ENCODE measurements at places on chromosomes 16 and 17.

- DNase-seq, result peak; percentile 36
Measured at GRCh38 chr17:39676198-39676819, 8.1 kb downstream of the PNMT start.

DNA sequence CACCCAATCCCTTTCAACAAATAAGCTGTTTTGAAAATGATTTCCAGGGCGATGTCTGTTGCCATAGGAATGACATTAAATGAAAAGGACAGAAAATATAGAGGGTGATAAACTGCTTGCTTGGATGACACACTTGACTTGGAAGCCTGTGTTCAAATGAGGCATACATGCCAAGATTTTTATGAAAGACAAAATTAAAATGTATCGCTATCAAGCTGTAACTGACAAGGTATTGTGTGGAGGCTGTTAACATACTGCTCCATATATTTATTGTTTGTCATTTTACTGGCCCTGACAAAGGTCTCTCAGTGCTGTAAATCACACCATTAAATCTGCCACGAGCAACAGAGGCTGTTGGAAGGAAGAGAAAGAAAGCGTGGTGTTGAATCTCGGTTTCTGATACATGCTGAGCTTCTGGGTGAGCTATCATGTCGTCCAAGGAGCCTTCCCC lies 456.2 kb upstream of the SALL1 start:
- no peak for DNase-seq

DNA sequence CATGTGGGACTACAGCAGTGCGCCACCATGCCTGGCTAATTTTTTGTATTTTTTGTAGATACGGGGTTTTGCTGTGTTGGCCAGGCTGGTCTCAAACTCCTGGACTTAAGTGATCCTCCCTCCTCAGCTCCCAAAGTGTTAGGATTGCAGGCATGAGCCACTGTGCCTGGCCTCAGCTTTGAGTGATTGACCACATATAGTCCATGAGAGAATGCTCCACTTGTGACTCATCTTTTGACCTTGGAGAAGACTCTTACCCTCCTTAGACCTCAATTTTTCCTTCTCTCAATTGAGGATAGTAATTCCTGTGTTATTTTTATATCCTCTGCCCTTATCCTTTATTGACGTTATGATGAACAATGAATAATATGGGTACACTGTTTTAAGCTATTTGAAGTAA lies 30.9 kb upstream of the DUSP14 start:
- DNase-seq, result no peak

- no peak for DNase-seq
Measured at GRCh38 chr16:3946604-3947180, 66.2 kb upstream of the CREBBP start.

GRCh38 chr16:53465606-53466280 lies 31.5 kb downstream of the RBL2 start:
- DNase-seq, result no peak

GRCh38 chr16:81513204-81514040 lies 68.8 kb downstream of the CMIP start:
- DNase-seq, result no peak

- no peak for DNase-seq
Measured at GRCh38 chr17:42055496-42055895, 5.1 kb upstream of the C17orf113 start.

DNA sequence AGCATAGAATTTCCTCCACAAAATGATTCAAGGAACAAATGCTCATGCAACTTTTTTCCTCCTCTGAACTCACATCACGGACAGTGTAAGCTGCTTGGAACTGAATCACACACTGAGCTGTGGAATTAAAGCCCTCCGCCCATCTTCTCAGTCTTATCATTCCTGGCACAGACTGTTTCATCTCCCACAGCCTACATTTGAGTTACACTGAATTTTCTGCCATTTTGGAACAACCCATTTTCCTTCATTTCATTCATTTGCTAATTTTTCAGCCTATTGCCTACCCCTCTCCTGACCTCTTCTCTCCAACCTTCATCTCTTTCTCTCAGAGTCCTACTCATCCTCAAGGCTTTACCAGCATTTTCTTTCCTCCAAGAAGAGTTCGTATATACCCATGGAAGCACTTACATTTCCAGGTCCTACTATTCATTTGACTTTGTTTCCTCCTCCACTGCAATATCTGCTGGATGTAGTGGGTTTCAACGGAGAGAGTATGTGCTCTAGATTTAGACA lies 39.1 kb upstream of the TOM1L1 start:
- no peak for DNase-seq

- no peak for DNase-seq
Measured at GRCh38 chr17:40436636-40437035, 6.6 kb upstream of the IGFBP4 start.

- no peak for DNase-seq
Measured at GRCh38 chr16:15046692-15047376, 9.0 kb downstream of the NTAN1 start.

- DNase-seq, result no peak
Measured at GRCh38 chr17:28124962-28125361, 82.5 kb downstream of the NLK start.

DNA sequence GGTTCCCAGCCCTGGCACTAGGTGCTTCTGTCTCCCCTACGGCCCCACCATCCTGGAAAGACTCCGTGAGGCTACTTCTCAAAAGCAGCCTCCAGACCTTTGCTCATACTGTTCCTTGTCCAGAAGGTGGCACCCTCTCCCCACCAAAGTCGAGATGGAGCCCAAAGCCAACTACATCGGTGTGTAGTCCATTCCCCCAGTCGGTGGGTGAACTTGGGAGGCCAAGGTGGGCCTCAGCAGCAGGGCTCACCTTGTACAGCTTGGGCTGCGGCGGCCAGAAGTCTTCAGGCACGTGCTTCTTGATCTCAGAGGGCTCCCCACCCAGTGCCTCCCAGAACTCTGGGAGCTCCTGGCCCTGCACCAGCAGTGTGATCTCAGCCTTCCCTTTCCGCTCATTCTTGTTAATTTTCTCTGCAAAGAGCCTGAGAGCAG lies 10.2 kb downstream of the FLII start:
- no peak for DNase-seq

DNA sequence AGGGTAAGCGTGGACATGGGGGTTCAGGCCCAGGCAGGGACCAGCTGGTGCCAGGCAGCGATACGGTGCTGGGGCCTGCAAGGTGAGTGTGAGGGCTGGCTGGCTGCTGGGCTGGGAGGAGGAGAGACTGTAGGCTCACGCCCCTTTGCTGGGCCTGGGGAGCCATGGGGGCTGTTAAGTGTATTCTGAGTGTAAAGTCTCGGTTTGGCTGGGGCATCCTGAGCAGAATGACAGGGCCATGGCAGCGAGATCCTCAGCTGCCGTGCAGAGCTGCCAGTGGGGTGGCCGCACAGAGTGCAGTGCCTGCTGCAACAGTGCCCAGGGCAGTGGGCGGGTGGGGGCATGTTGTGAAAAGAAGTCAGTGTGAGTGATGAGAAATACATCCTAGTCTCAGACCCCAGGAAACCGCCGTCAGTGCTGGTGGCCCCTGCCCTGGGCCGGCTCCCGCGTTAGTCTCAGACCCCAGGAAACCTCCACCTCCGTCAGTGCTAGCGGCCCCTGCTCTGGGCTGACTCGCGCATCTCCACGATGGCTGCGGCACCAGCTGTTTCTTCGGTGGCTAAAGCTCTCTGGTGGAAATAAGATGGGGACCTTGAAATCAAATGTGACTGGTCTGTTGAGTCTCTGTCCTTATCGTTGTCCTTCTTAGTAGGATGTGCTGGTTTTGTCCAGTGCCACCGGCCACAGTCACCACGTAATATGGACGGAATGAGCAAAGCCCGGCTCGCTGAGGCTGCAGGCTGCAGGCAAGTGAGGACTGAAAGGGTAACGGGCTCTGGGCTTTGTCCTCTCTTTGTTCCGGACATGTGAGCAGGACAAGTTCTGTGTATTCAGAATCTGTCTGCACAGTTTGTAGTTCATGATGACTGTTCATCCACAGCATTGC lies 22.9 kb downstream of the ACSF3 start:
- no peak for DNase-seq

GRCh38 chr16:84851192-84852127 lies 31.7 kb downstream of the CRISPLD2 start:
- DNase-seq, result no peak

- no peak for DNase-seq
Measured at GRCh38 chr16:87198328-87198832, 118.8 kb downstream of the C16orf95 start.

GRCh38 chr16:16578701-16579100 lies 199.8 kb downstream of the NPIPA7 start:
- no peak for DNase-seq

GRCh38 chr17:45749831-45750335 lies 34.2 kb upstream of the CRHR1 start:
- DNase-seq, result no peak

GRCh38 chr16:85798901-85799496 lies 345 bp downstream of the EMC8 start:
- DNase-seq, result peak; percentile 15

DNA sequence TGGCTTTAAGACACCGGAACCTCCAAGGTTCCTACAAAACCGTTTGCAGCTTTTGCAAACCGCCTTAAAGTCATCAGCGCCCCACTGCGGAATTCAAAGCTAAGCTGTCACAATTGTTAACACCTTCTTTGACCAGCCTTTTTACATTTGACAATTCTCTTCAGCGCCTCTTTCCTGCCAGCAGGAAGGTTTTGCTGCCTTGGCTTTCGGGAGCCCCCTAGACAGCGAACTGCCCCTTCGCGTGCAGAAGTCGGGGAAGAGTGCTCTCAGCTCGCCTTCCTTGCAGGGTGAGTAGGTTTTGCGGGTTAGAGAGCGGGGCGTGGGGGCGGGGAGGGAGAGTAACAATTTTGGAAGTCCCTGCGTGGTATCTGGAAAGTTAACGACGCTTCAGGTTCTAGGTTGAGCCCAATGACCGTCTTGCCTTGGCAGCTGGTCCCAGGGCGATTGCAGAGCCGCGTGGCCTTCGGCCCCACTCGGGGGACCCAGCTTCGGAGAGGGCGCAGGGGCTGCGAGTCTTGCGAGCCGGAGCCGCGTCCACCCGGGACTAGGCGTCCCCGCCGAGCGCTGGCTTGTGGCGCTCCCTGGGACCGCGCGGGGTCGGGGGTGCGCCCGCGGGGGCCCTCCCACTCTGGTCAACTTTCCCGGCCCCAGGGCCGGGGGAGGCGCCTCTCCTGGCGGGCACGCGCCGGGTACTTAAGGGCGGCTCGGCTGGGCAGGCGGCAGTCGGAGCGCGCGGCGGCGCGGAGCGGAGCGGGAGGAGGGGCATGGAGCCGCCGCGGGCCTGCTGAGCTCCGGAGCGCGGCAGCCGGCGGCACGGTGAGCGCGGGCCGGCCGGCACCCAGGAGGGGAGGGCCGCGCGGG lies at the start of gene HAS3:
Gene HAS3, plus strand, starts transcription at position 153 of the 861 bp plus-strand sequence. CDS start 3,743 bp downstream, outside the sequence.
- no peak for DNase-seq

DNA sequence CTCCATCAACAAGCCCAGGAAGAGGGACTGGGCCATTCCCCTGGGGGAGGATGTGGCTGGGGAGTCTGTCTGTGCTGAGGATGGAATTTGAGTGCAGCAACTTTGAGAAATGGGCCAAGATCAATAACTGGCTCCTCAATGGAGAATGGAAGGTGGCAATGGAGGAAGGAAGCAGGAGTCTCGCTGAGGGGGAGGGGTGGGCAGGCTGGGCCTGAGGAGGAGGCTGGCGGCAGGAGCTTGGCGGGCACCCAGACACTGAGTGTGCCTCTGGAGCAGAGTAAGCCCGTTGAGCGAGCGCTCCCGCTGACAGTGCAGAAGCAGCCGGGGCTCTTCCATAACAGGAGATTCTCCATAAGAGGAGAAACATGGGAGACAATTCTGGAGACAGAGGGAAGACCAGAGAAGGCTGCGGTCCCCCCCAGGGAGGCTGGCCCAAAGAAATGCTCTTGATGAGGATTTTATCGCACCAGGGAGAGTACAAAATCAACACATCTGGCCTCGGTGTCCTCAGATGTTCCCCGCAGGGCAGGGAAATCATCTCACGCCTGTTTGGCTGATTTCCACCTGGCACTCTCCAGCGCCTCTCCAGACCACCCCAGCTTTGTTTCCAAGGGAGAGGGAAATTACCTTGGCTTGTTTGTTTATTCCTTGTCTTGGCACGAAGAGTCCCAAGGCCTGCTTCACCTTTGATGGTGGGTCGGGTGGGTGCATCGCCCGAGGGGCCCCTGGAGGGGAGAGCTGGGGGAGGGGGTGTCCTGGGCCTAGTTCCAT lies 2.8 kb upstream of the MMP15 start:
- no peak for DNase-seq

- DNase-seq, result no peak
Measured at GRCh38 chr17:62596662-62597061, 30.8 kb upstream of the MRC2 start.

DNA sequence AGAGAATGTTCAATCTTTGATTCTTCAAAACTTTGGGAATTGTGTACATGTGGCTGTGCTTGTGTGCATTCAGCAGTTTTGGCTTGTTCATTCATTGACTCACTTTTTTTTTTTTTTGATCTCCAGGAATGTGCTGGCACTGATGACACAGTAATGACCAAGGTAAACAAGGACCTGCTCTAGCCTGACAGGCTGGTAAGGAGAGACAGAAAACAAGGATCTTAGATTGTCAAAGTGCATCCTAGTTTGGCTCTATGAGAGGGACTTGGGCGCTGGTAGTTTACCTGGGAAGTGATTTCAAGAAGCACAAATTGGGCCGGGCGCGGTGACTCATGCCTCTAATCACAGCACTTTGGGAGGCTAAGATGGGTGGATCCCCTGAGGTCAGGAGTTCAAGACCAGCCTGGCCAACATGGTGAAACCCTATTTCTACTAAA lies 233.1 kb upstream of the WSCD1 start:
- no peak for DNase-seq
